ENCODE measurements at places on chromosomes 3 and 15.

DNA sequence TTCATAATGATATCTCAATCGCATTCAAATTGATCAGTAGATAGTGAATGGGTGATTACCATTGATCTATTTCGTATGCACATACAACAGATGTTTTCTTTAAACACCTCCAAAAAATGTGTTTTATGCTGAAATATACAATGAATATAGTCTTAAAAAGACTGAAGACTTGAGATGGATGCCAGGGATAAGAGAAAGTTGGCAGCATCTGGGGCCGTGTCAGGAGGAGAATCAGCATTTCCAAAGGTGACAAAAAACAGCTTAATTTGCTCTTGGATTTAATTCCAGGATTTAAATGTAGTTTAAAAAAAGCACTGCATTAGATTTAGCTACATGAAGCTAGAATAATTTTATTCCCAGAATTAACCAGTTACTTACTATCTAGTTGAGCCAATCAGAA lies 199.7 kb upstream of the CNTN3 start:
- no peak for DNase-seq
- no peak overlapping the region for H3K27ac ChIP-seq
- H3K36me3 ChIP-seq, result no peaks in the 10 kb centered on the region
- H3K4me3 ChIP-seq, result no peak overlapping the region
- H3K27me3 ChIP-seq, result no peaks in the 10 kb centered on the region
- H3K4me1 ChIP-seq, result no peaks in the 10 kb centered on the region

DNA sequence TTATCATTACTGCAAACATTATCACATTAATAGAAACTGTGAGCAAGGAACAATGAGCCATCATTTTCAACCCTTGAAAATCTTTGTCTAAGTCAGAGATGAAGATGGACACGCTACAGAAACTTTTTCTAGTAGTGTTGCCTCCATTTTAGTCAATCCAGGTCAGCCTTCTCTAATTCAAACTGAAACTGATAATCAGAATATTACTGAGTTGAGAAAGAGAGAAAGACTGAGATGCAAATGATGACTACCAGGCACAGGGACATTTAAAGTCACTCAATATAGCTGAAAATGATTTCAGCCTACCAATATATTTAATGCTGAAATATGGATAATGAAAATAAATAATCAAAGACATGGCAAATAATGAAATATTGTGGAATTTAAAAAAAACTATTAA lies 261.4 kb downstream of the GBE1 start:
- DNase-seq, result no peak
- no peak overlapping the region for H3K4me3 ChIP-seq
- no peaks in the 10 kb centered on the region for H3K36me3 ChIP-seq
- no peaks in the 10 kb centered on the region for H3K4me1 ChIP-seq
- no peak overlapping the region for H3K27ac ChIP-seq

GRCh38 chr3:29864809-29865208 lies 583.9 kb downstream of the RBMS3 start:
- H3K4me3 ChIP-seq, result no peak overlapping the region
- DNase-seq, result no peak
- H3K4me1 ChIP-seq, result no peaks in the 10 kb centered on the region
- no peak overlapping the region for H3K27ac ChIP-seq
- H3K27me3 ChIP-seq, result peaks cover 2% of the 10 kb centered on the region

- DNase-seq, result no peak
- H3K36me3 ChIP-seq, result no peaks in the 10 kb centered on the region
- H3K27me3 ChIP-seq, result no peaks in the 10 kb centered on the region
- H3K27ac ChIP-seq, result no peak overlapping the region
- no peak overlapping the region for H3K4me3 ChIP-seq
- no peaks in the 10 kb centered on the region for H3K4me1 ChIP-seq
These were observed 628.2 kb downstream of the NR2F2 start for GRCh38 chr15:96958721-96959120.

DNA sequence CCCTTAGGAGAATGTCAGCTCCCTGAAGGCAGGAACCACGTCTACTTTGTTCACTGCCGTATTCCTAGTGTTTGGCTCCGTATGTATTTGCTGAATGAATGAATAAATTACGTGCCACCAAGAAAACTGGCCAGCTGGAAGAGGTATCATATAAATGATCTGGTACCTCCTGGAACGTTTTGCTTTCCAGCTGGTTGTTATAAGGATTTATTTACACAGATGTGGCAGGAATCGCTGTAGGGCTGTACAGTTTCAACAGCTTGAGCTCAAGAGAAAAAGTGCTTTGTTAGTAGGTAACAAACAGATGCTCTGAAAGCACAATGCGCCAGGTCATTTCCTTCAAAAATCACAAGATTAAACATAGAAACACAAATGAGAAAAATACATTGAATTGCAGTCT lies 108.8 kb upstream of the ATP2B2 start:
- H3K4me3 ChIP-seq, result no peak overlapping the region
- DNase-seq, result no peak
- H3K27ac ChIP-seq, result no peak overlapping the region
- H3K4me1 ChIP-seq, result no peaks in the 10 kb centered on the region
- H3K36me3 ChIP-seq, result no peaks in the 10 kb centered on the region

DNA sequence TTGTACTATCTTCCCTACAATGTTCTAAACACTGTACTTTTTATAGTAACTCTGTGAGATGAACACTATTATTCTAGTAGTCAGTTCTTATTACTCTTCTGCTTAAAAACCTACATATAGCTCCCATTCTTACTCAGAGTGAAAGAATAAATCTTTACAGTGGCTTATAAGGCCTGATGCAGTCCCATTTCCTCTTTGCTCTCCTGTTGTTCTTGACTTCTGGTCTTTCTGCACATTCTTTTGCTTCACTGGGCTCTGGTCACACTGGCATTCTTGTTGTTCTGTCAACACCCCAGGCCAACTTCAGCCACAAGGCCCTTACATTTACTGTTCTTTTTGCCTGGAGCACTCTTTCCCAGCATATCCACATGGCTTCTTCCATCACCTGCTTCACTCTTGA lies 58.2 kb upstream of the TP63 start:
- H3K27me3 ChIP-seq, result peaks cover 2% of the 10 kb centered on the region
- peaks cover 47% of the 10 kb centered on the region for H3K4me1 ChIP-seq
- H3K4me3 ChIP-seq, result no peak overlapping the region
- peak overlapping the region; percentile 10 for H3K27ac ChIP-seq
- no peak for DNase-seq

DNA sequence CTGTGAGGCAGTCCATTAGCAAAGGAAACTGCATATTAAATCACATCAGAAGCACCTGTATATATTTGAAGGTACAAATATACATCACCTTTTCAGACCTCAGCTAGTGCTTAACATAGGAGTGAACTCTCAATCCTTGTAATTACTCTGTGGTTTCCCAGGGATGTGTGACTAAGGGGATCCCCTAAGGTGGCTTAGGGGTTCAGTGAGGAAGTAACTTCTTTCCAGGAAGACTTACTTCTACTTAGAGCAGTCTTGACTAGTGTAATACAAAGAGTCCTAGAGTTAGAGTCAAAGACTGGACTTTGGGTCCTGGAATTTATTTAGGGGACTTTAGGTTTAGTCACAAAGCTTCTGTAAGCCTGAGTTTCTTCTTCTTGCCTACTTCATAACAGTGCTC lies 8.7 kb upstream of the SUMF1 start:
- DNase-seq, result no peak
- no peak overlapping the region for H3K4me3 ChIP-seq
- no peaks in the 10 kb centered on the region for H3K36me3 ChIP-seq
- no peak overlapping the region for H3K27ac ChIP-seq

DNA sequence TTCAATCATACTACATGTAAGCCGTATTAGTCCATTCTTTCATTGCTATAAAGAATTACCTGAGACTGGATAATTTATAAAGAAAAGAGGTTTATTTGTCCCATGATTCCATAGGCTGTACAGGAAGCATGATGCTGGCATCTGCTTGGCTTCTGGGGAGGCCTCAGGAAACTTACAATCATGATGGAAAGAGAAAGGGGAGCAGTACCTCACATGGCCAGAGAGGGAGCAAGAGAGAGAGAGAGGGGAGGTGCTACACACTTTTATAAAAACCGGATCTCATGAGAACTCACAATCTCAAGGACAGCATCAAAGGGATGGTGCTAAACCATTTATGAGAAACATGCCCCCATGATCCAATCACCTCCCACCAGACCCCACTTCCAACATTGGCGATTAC lies 14.3 kb upstream of the CLASP2 start:
- H3K27me3 ChIP-seq, result peaks cover 10% of the 10 kb centered on the region
- DNase-seq, result no peak
- H3K4me1 ChIP-seq, result no peaks in the 10 kb centered on the region
- no peak overlapping the region for H3K27ac ChIP-seq
- H3K36me3 ChIP-seq, result peaks cover 1% of the 10 kb centered on the region
- no peak overlapping the region for H3K4me3 ChIP-seq

GRCh38 chr15:67605871-67606270 lies 63.4 kb downstream of the MAP2K5 start:
- peaks cover 2% of the 10 kb centered on the region for H3K27me3 ChIP-seq
- no peak for DNase-seq
- no peaks in the 10 kb centered on the region for H3K4me1 ChIP-seq
- no peak overlapping the region for H3K27ac ChIP-seq
- H3K36me3 ChIP-seq, result peaks cover 5% of the 10 kb centered on the region
- no peak overlapping the region for H3K4me3 ChIP-seq

- peaks cover 25% of the 10 kb centered on the region for H3K36me3 ChIP-seq
- peaks cover 38% of the 10 kb centered on the region for H3K4me1 ChIP-seq
These were observed at the start of gene NCKIPSD for GRCh38 chr3:48685603-48686511. Gene NCKIPSD, minus strand, starts transcription at chr3:48685915. Its CDS starts 108 bp downstream, at chr3:48685807.

DNA sequence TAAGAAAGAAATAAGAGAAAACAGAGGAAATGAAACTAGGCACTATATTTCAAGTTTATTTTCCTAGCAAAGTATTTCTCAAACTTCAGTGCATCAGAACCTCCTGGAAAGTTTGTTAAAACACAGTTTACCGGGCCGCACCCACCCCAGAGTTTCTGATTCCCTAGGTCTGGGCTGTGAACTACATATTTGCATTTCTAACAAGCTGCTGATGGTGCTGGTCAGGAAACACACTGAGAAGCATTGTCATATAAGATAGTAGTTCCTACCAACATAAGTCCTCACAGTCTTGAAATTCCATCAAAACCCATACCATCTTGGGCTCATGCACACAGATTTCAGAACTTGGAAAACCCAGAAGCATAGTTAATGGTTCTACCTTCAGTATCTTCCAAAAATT lies 8.3 kb downstream of the SLC9A9 start:
- DNase-seq, result no peak
- peaks cover 5% of the 10 kb centered on the region for H3K36me3 ChIP-seq
- peaks cover 2% of the 10 kb centered on the region for H3K27me3 ChIP-seq
- H3K27ac ChIP-seq, result no peak overlapping the region
- no peak overlapping the region for H3K4me3 ChIP-seq

- H3K4me3 ChIP-seq, result no peak overlapping the region
- H3K4me1 ChIP-seq, result peaks cover 10% of the 10 kb centered on the region
- no peaks in the 10 kb centered on the region for H3K27me3 ChIP-seq
- no peak for DNase-seq
- no peak overlapping the region for H3K27ac ChIP-seq
These were observed 56.8 kb downstream of the APBA2 start for GRCh38 chr15:28942571-28942970.

DNA sequence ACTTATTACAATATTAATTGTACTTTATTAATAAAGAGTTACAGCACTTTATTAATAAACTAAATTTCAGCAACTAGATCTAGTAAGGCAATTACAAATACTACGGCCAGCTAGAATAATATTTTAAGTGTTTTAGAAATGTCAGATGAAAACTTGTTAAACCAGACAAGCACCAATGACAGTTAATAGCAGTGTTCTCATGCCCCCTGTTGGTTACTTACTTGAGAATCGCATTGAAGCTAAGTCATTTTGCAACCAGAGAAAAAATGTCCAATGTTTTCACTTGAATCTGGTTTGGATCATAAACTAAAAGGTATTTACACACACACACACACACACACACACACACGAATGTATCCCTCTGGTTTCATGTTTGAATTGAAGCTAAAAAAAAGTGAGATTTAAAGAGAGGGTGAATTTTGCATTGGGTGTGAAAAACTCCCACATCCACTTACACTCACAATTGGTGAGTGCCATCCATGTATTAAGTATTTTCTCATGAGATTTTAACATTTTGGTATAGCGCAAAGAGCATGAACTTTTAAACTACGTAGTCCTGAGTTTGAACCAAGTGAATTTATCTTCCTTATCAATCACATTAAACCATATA lies 347.7 kb downstream of the ZBBX start:
- no peaks in the 10 kb centered on the region for H3K36me3 ChIP-seq
- no peak overlapping the region for H3K4me3 ChIP-seq
- DNase-seq, result no peak
- no peaks in the 10 kb centered on the region for H3K4me1 ChIP-seq
- H3K27ac ChIP-seq, result no peak overlapping the region
